Activated CD4-positive, CD25-positive, alpha-beta regulatory T cell (primary cell): ENCODE measurements at places on chromosomes 7 and 10.

DNA sequence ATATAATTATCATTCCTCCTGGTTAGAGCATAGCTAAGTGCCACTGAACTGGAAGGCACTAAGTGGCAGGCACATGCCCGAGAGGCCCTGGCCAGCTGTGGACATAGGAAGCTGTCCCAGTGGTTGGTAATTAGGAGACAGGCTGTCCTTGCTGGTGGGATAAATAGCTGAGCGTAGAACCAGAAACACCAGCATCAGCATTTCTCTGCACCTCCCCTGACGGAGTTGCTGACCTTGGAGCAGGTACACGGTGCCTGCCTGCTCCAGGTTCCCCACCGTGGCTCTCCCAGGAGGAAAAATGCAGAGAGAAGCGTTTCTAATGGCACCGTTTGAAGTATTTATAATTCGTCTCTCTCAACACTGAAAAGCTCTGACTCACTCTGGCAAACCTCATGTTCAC, 5.6 kb upstream of the ABLIM1 start:
- DNase-seq = no peak

DNA sequence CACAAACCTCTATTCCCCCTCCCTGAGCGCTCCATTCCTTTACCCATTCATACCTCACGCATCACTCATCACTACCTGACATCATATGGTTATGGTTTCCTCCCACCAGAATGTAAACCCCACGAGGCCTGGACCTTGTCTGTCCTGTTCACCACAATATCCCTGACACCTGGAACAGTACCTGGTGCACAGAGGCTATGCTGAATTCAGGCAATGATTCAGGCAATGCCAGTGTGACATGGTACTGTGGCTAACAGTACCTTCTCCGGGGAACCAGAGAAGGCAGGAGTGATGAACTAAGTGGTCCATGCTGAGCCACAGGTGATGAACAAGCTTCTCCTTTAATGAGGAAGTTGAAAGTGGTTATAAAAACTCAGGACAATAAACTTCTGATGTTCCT, 202.5 kb upstream of the PLXNA4 start:
- no peak for DNase-seq

DNA sequence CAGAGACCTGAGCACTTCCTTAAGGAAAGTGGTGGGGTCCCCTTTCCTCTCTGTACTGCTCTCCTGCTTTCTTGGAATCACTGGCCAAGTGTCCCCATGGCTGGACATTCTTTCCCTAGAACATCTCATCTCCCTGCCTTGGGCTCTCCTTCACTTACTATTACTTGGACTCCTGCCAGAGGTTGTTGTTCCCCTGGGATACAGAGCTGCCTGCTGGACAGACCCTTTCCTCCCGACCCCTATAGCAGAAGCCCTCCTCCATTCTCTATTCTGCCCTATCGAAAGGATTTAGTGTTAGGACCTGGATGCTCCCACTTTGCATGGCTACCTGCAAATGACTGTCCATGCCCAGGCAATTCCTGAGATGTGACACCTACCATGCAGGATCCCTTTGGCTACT, 164.3 kb upstream of the PODXL start:
- no peak for DNase-seq

DNA sequence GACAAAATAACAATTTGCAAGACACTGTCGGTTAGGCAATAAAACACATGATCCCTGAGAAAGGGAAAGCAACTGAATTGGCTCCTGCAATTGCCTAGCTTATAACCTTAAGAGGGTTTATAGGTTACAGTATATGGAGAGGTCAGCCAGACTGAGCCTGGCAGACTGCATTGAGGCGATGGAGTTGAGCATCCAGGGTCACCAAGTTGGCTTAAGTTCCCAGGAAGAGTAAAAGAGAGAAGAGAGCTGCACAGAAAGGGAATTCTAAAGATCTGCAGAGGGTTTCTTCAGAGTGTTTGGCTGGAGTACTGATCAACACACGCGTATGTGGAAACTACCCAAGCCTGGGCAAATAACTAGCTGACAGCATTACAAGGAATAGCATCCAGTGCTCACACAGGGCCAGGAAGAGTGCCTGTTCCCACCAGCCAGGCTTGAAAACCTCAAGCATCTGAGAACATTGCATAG, 11.2 kb downstream of the ANKMY2 start:
- DNase-seq = no peak

GRCh38 chr7:18395868-18396267, 99.7 kb upstream of the HDAC9 start:
- no peak for DNase-seq

DNA sequence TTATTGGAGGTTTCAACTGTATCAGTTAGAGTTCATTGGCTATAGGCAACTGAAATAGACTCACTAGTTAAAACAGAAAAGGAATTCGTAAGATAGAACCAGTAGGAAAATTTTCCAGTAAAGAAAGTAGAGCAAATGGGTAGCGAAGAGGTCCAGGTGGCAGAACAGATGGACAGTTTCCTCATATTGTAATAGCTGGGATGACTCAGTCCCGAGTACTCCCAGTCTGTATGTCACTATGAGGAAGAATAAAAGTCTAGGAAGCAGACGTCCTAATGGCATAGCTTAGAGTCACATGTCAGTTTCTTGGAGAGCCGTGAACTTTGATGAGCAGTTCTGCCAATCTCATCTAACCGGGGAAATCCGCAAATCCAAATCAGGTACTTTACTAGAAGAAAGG, 95.3 kb downstream of the RNF32 start:
- no peak for DNase-seq

DNA sequence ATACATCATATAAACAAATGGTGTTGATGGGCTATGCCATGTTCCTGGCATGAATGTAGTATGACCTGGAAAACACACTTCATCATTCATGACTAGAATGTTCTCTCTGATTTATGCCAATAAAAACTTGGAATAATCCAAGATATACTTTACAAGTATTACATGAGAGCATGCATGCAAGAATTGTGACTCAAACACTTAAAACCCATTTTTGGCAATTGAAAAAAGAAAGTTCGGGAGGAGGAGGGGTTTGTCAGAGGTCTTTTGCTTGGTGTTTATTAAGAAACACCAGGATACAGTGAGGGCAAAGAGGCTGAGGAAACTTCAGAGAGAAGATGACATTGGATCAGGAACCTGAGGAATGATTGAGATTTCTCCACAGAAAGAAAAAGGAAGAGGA, 10.2 kb upstream of the CUL1 start:
- DNase-seq = no peak

- DNase-seq = no peak
Observed at GRCh38 chr7:132386201-132386681, 190.0 kb downstream of the PLXNA4 start.

DNA sequence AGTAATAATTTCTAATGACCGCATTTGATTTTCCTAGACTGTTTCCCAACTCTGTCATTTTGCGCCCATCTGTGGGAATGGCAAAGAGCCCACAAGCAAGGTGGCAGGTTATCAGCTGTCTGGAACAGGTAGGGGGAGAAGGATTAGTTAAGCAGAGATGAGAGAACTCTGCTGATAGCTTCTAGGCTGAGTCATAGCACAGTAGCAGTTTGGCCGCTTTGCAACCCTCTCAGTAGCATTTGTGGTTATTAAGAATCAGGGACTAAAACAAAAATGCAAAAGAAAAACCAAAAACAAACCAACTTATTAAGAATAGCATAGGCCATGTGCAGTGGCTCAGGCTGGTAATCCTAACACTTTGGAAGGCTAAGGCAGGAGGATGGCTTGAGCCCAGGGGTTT, 602.7 kb upstream of the SORCS1 start:
- no peak for DNase-seq

GRCh38 chr10:103428989-103429643, 23.1 kb downstream of the CALHM2 start:
- DNase-seq = no peak

DNA sequence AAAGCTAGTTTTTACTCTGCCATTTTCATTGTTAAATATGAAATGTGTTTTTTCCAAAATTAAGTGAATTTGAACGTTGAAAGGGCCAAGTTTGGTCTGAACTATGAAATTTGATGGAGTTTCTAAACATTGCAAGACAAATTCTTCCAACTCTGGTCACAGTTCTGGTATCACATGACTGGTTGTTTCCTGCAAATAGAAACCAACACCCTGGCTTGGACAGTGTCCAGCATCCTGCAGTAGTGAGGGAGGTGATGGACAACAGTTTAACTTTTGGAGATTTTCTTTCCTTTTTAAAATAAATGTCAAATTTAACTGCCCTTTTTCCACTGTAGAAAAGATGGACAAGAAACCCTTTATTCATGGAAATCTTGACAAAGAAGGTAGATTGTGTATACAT, 54.8 kb upstream of the AGBL3 start:
- DNase-seq = no peak

- no peak for DNase-seq
Observed at GRCh38 chr7:3028071-3028757, 15.5 kb downstream of the CARD11 start.

DNA sequence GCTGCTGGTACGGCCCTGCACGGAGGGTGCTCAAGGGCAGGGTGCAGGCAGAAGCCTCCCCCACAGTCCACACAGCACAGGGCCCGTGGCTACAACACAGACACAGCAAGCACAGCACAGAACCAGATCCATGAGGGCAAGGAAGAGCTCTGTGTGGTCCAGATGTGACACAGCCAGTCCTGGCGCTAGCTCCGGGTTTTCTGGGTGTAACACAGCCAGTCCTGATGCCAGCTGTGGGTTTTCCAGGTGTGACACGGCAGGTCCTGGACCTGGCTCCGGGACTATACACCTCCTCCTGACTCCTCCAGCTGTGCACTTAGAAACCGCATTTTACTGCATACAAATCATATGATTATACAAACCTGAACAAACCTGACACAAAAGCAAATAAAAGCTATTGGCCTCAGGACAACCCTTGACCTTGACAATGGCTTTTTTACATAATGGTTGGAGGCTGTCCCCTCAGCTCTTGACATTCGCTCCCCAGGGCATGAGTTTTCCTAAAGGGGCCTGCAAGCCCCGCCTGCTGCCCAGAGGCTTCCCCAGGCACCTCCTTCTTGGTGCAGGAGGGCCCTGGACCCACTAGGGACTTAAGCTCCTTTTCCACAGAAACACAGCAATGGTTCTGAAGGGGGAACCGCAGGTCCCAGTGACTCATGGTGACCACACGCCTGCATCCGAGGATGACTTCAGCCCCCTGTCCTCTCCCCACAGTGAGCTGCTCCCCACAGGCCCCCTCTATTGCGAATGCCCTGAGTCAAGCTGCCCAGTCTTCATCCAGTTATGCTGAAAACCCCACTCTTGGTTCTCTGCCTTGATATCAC, 209.6 kb downstream of the PTPRN2 start:
- no peak for DNase-seq

DNA sequence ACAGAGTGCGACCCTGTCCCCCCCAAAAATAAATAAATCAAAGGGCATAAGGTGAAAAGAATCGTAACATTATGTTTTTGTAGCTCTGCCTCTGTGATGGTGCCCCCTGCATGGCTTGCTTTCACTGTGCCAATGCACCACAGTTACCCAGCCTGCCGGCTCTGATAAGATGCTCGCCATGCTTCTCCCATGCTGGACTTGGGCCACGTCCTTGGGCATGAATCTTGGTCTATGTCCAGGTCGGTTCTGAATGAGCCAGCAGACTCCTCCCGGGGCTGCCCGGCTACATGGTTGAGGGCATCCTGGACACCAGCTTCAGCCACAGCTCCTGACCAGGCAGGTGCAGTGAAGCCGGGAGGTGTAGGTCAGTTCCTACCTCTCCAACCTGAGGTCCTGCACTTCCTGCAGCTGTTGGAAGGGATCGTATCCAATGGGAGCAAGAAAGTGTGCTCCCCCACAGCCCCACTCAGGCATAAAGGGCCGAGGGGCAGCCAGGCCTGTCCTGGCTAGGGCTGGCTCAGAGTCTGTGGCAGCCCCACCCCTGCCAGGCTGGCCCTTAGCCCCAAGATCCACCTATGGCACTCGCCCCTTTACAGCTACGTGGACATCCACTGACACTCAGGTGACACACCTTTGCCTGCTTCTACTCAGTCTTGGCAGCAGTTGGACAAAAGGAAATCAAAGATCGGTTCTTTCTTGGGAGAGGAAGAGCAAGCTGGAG, 34.1 kb downstream of the CHST3 start:
- no peak for DNase-seq

- DNase-seq = no peak
Observed at GRCh38 chr7:18515067-18515466, 19.5 kb downstream of the HDAC9 start.

DNA sequence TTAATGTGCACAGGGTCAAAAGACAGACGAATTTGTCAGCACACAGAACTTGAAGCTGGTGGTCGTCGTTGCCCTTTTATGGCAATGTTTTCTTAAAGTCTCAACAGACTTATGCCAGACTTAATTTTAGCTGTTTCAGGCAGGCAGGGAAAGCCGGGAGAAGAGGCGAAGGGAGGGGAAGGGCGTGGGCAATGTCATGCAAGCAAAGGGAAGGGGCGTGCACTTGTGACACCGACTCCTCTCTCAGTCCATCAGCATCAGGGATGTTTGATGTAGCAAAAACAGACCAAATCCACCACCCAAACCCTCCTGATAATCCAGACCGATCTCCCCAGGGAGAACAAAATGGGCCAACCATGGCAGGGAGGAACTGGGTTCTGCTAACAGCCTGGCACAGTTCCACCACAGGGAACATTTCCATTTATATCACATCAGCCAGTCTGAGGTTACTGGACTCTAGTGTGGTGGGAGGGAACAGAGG, 118.1 kb upstream of the RHEB start:
- no peak for DNase-seq

DNA sequence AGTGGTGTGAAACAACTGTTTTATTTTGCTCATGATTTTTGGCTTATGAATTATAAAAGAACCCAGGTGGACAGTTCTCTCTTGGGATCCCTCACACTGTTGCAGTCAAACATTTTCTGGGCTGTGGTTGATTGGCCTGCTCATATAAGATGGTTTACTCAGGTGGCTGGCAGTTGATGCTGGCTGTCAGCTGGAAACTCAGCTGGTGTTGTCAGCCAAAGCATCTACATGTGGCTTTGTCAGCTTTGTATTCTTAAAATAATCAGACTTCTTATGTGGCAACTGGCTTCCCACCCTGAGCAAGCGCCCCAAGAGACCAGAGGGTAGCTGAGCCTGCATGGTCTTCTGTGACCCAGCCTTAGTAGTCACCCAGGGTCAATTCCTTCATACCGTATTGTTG, 534.7 kb downstream of the NRG3 start:
- no peak for DNase-seq

GRCh38 chr7:83866582-83866981, 217.6 kb upstream of the SEMA3E start:
- no peak for DNase-seq

GRCh38 chr7:81272176-81272575, 353.3 kb upstream of the SEMA3C start:
- DNase-seq = no peak
